NCI-H446 (cell line): ENCODE measurements at places on chromosomes 3 and 15.
A peak's percentile ranks its signal among the peaks of the same experiment; 100 is the strongest.

- no peak for DNase-seq
Observed at GRCh38 chr3:185081521-185081920, 71.3 kb downstream of the C3orf70 start.

- no peak for DNase-seq
Observed at GRCh38 chr3:36893137-36893557, 51.7 kb downstream of the TRANK1 start.

- no peak for DNase-seq
Observed at GRCh38 chr3:129645286-129645685, 38.8 kb upstream of the PLXND1 start.

GRCh38 chr3:124800076-124800475 is 69.8 kb downstream of the UMPS start:
- no peak for DNase-seq

GRCh38 chr3:127566833-127567232 is 23.7 kb downstream of the TPRA1 start:
- DNase-seq, result peak; percentile 86

DNA sequence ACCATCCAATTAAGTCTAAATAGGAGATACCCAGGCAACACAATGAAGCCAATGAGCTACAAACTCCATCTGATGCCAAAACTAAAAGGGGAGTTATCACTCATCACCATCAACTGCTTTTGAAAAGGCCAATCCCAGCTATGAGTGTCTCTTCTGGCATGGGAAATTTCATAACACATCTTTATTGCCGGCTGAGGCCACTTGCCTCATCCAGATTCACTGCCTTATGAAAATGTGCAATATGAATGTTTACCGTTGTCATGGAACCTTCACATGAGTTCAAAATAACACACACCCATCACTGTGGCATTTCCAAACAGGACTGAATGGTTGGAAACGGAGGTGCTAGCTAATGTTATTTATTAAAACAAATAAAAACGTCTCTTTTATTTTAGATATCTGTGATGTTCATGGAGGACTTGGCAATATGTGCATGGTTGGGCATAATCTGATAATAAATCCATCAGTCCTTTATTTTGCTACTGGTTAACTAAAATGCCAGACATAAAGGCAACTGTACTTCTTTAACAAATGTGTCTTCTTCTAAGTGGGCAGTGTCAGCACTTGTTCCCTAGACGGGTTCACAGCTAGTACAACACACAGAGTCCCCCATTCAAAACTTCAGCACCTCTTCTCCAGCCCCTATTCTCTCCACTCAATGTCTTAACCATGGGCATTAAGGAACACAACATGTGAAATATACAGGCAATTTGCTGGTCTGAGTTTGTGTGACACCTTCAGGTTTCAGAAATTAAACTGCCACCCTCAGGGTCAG is 143.9 kb downstream of the MAGI1 start:
- DNase-seq, result no peak

DNA sequence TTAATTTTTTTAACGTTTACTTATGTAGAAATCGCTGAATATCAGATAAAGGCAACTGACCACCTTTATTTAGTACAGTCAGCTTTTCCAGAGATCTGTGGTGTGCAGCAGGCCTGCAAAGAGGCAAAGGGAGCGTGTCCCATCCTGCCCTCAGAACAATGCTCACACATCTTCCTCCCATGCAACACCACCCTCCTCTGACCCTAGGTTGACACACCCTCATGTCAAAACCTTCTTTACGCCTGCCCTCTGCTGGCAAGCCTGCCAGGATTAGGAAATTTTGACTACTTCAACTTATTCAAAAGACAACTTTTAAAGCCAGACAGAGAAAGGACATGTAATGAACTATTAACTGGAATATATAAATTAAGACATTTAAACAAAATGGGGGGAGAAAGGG is 513.7 kb downstream of the FOXP1 start:
- peak; percentile 31 for DNase-seq
